ENCODE measurements at places on chromosomes 1 and 21. TPM values are rescaled to one million over a fixed set of nuclear protein-coding genes. Genes with fewer than 3 reads are reported as not detected.
A peak's percentile ranks its signal among the peaks of the same experiment; 100 is the strongest.

GRCh38 chr1:169491845-169492281, 6.1 kb upstream of the SLC19A2 start:
- H3K36me3 ChIP-seq, result no peaks in the 10 kb centered on the region
- peaks cover 20% of the 10 kb centered on the region for H3K4me1 ChIP-seq
- DNase-seq, result no peak
- H3K4me3 ChIP-seq, result no peak overlapping the region

- no peak overlapping the region for H3K4me3 ChIP-seq
- no peaks in the 10 kb centered on the region for H3K4me1 ChIP-seq
- no peak for DNase-seq
- H3K36me3 ChIP-seq, result no peaks in the 10 kb centered on the region
- no peak overlapping the region for H3K27ac ChIP-seq
These were observed 138.4 kb downstream of the PAPPA2 start for GRCh38 chr1:176601348-176601747.

- no peaks in the 10 kb centered on the region for H3K4me1 ChIP-seq
- no peaks in the 10 kb centered on the region for H3K27me3 ChIP-seq
- no peak for DNase-seq
- no peaks in the 10 kb centered on the region for H3K36me3 ChIP-seq
- H3K4me3 ChIP-seq, result no peak overlapping the region
These were observed 151.5 kb downstream of the PEX14 start for GRCh38 chr1:10626131-10626731.

- H3K36me3 ChIP-seq, result no peaks in the 10 kb centered on the region
- peak; percentile 64 for DNase-seq
- no peak overlapping the region for H3K27ac ChIP-seq
- H3K4me1 ChIP-seq, result peaks cover 16% of the 10 kb centered on the region
- no peaks in the 10 kb centered on the region for H3K27me3 ChIP-seq
- H3K4me3 ChIP-seq, result no peak overlapping the region
These were observed 57.6 kb downstream of the OPTC start for GRCh38 chr1:203551550-203551949.

GRCh38 chr1:9179463-9180110, 50.7 kb upstream of the GPR157 start:
- H3K27me3 ChIP-seq, result no peaks in the 10 kb centered on the region
- H3K36me3 ChIP-seq, result peaks cover 1% of the 10 kb centered on the region

Gene DPT
- not detected for total RNA-seq

Gene RASAL2
- 37.2 TPM for total RNA-seq

Gene DNAJC28
- total RNA-seq, result 2.7 TPM

Gene SLAMF7
- not detected for total RNA-seq

Data from Caco-2 (cell line).